ENCODE measurements at places on chromosomes 3 and 15. TPM values are rescaled to one million over a fixed set of nuclear protein-coding genes. Genes with fewer than 3 reads are reported as not detected.

PLCB2 gene
- polyA plus RNA-seq, result 0.32 TPM

TMEM158 gene
- 24.7 TPM for polyA plus RNA-seq

ECE2 gene
- not detected for polyA plus RNA-seq

RBP2 gene
- polyA plus RNA-seq, result not detected

CCDC12 gene
- 18.4 TPM for polyA plus RNA-seq

NPAP1 gene
- polyA plus RNA-seq, result not detected

CAPN3 gene
- 1.2 TPM for polyA plus RNA-seq

ADGRG7 gene
- not detected for polyA plus RNA-seq

B3GALNT1 gene
- polyA plus RNA-seq, result 8.2 TPM

DUSP7 gene
- 17.8 TPM for polyA plus RNA-seq
